Stimulated activated CD8-positive, alpha-beta memory T cell treated with anti-CD3 and anti-CD28 coated beads, Interleukin-4, amount 100 ng/mL, for 4 hours (primary cell): ENCODE measurements at places on chromosomes 16 and 17.

DNA sequence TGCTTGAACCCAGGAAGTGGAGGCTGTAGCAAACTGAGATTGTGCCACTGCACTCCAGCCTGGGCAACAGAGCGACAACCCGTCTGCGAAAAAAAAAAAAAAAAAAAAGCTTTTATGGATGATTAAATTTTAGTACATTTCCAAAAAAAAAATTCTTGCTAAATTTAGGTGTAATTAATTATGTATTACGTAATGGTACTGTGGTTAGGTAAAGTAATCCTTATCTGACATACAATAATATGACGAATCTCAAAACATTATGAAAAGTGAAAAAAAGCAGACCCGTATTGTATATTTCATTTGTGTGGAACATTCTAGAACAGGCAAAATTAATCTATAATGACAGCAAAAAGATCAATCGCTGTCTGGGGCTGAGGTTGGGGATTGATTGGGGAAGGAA, 10.3 kb upstream of the CORO1A start:
- no peak for DNase-seq

GRCh38 chr16:53092284-53092683, 37.5 kb downstream of the CHD9 start:
- DNase-seq: no peak

GRCh38 chr16:76241755-76242154, 35.4 kb upstream of the CNTNAP4 start:
- no peak for DNase-seq

DNA sequence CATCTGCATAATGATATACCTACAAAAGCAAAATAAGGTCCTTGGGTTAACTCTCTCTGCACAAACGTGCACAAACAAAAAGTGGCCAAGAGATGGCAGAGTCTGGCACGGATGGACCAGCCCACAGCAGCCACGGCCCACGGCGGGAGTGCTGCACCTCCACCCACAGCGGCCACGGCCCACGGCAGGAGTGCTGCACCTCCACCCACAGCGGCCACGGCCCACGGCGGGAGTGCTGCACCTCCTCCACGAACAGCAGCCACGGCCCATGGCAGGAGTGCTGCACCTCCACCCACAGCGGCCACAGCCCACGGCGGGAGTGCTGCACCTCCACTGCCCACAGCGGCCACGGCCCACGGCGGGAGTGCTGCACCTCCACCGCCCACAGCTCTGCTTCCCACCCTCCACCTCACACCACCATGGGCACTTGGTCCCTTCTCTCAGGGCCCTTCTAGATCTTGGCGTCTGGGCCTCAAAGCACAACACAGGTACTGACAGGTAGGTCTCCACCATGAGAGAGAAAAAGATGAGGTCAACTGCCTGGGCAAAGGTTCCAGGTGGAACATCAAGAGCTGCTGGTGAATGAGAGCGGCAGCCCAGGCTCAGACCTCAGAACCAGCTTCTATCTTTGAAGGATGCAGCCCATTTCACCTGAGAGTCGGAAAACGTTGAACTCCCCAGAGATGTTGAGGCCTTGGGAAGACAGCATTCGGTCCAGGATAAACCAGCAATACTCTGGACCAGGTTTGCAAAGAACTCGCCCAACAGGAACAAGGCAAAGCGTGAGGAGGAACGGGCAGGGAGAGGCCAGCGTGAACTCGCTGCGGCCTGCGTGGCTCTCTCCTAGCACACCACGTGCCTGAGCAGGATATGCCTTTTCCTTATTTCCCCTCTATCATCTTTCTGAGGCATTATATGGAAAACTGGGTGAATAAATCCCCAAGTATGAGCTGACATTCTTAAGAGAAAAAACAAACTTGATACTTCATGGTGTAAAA, 124.5 kb downstream of the ZNF778 start:
- DNase-seq: no peak

DNA sequence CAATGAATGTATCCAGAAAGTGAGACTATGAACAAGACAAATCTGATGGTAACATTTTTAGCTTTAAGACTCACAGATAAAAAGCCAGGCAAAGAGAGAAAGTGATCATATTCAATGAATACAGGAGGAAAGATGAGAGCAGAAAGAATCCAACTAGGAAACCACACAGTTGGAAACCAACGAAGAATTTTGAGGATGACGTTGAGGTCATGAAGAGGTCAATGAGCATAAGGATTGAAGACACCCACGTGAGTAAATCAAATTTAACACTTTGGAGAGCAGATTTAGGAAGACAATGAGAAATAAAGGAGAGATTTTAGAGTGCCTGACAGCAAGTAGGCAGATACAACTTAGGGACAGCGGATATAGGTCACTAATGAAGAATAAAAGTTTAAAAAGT, 948.1 kb downstream of the KCNJ2 start:
- DNase-seq: no peak

DNA sequence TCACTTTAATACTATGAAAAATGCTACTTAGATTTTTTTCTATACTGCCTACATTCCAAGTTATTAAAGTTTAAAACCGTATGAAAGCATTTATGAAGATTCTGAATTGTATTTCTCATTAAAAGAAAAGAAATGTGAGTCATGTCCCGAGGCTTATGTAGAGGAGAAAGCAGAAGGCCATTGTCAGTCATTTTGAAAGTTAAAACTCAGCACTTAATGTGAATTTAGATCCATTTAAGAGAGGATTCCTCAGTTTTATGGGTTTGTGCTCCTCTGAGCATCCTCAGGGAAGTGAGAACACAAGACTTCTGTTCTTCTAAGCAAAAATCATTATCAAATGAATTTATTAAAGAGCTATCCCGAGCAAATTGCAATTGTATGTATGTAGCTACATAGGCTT, 11.8 kb downstream of the C17orf75 start:
- DNase-seq: no peak

DNA sequence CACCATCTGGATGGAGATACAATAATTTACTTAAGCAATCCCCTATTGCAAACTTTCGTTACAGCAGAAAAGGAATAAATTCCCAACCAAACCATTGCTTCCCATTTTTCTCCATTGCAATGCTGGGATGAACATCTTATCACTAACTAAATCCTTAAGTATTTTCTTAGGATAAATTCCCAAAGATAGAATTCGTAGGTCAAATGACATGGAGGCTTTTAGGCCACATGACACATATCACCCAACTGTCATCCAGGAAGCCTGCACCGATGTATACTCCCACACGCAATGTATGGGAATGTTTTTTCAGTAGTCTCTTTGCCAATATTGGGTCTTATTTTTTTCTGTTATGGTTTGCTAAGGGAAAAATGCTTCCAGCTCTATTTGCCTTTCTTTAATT, 1.6 kb upstream of the TLCD2 start:
- DNase-seq: no peak

- DNase-seq: no peak
Observed at GRCh38 chr16:29968205-29968604, 5.5 kb upstream of the TAOK2 start.

DNA sequence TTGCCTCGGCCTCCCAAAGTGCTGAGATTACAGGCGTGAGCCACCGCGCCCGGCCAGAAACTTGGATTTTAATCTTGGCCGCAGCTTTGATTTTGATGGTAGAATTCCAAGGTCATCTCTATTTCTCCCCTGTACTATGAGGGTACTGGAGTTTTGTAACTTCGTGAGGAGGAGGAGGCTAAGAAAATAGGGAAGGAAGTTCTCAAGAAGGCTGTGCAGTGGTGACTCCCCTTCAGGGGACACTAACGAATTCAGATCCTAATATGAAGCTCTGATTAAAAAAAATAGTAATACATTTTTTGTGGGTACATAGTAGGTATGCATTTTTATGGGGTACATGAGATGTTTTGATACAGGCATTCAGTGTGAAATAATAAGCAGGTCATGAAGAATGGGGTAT, 55.9 kb downstream of the LDHD start:
- DNase-seq: no peak
